Effector memory CD4-positive, alpha-beta T cell (primary cell): ENCODE measurements at places on chromosomes 12 and 14.

- no peak overlapping the region for H3K4me3 ChIP-seq
- no peaks in the 10 kb centered on the region for H3K4me1 ChIP-seq
Observed at GRCh38 chr14:103545219-103545914, 16.4 kb downstream of the TRMT61A start.

GRCh38 chr14:93304771-93305170 lies 28.1 kb downstream of the BTBD7 start:
- no peaks in the 10 kb centered on the region for H3K36me3 ChIP-seq
- H3K27me3 ChIP-seq = no peaks in the 10 kb centered on the region
- no peak overlapping the region for H3K4me3 ChIP-seq
- no peaks in the 10 kb centered on the region for H3K4me1 ChIP-seq
- no peak for DNase-seq

- H3K27me3 ChIP-seq = no peaks in the 10 kb centered on the region
- no peak for DNase-seq
Observed at GRCh38 chr14:64298773-64299172, 4.6 kb upstream of the ESR2 start.

DNA sequence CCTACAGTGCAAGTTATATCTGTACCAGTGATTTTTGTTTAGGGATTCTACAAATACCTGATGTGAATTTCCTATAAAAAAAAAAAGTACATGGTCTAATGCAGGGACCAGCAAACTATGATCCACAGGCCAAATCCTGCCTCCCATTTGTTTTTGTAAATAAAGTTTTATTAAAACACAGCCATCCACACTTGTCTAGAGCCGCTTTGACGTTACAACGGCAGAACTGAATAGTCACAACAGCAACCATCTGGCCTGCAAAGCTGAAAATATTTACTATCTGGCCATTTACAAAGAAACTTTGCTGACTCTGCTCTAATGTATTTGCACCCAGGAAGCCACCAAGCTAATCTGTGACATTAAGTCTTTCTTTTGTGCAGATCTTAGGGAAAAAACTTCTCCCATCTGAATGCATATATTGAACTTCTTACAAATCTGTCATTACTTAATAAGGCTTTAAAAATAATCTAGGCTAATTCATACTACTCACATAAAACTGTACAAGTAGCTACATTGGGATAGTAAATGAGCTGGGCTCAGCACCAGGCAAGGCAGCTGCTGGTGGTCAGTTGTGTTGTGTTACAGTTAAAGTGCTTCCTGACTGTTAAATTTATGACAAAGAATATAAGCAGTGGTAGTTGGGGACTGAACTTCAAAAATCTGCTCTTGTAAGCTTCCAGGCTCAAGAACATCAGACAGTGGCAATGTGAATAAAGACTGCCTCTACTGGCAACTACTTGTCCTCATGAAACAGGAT lies 303.3 kb downstream of the MED13L start:
- no peaks in the 10 kb centered on the region for H3K4me1 ChIP-seq
- no peak for DNase-seq
- H3K36me3 ChIP-seq = peaks cover 54% of the 10 kb centered on the region
- no peak overlapping the region for H3K27ac ChIP-seq
- no peaks in the 10 kb centered on the region for H3K27me3 ChIP-seq

- H3K36me3 ChIP-seq = no peaks in the 10 kb centered on the region
- no peak overlapping the region for H3K27ac ChIP-seq
- H3K27me3 ChIP-seq = no peaks in the 10 kb centered on the region
- no peak overlapping the region for H3K4me3 ChIP-seq
- no peak for DNase-seq
- no peaks in the 10 kb centered on the region for H3K4me1 ChIP-seq
Observed at GRCh38 chr14:85016496-85016895, 513.4 kb upstream of the FLRT2 start.
